Epithelial cell of proximal tubule (primary cell): ENCODE measurements at places on chromosomes 16 and 17.

DNA sequence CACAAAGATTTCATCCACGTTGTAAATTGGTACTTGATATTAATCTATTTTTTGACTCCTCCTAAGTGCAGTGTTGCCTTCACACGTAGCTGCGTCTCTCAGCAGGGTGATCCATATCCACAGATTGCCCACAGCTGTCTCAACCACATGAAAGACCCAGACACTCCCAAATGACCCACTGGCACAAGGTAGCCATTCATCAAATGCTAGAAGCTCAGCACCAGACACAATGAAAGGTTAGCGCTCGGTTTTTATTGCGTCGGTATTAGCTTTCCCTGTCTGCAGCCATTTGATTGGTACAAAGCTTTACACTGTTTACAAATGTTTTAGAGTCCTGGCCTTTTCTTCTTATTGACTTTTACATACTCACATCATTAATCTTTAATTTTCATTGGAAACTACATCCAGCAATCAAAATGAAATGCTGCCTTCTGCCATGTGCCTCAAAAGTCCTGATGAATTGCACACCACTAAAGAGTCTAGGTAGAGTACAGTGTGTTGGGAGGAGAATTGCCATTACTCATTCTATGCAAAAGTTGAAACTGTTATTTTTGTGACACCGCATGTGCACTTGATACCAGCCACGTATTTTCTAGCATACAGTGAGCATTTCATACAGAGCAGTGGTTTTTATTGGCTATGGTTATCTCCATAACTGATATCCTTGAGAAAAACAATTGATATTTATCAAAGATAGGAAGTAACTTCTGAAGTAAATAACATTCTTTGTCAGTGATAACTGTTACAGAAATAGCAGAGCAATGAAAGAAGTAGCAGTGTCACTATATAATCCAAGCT is 127.3 kb upstream of the NUDT7 start:
- DNase-seq = no peak

DNA sequence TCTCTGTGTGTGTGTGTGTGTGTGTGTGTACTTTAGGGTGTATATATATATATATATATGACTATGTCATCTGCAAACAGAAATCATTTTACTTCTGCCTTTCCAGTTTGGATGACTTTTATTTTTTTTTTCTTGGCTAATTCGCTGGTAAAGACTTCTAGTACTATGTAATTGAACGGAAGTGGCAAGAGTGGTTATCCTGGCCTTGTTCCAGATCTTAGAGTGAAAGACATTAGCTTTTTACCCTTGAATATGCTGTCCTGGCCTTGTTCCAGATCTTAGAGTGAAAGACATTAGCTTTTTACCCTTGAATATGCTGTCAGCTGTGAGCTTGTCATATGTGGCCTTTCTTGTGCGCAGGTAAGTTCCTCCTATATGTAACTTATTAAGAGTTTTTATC is 72.7 kb upstream of the MYOCD start:
- DNase-seq = no peak

- no peak for DNase-seq
These were observed 825 bp upstream of the RHBDL3 start for GRCh38 chr17:32264823-32265191.

- no peak for DNase-seq
These were observed 7.0 kb downstream of the SGSH start for GRCh38 chr17:80212962-80213642.

- no peak for DNase-seq
These were observed 316.9 kb downstream of the HAPSTR1 start for GRCh38 chr16:9408297-9408878.

DNA sequence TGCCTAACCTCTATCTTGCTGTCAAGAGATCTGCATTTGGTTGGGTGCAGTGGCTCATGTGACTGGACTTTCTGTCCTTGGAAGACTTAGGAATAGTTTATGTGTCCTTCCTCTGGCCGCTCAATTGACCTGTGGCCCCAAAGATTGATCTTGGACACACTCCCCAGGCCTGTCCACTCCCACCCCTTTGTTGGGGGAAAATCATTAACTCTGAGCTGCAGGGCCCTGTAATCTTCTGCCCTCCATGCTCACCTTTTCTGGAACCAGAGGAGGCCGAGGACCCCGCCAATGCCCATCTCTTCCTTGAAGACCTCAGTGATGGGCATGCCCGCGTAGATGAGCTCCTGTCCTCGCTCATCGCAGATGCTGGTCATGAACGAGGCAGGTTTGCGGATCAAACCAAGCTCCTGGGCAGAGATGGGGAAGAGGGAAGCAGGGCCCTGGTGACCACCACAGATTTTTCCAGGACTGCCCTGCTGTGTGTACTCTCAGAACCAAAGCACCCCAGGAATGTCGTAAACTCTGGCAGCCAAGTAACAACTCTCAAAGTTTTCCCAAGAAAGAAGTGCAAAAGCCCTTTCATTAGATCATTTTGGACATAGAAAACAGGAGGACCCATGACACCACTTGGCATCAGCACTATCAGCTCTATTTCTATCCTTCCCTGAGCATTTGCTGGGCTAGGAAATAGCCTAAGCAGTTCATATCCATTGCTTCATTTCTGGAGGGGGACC is 8.5 kb upstream of the KLHL11 start:
- no peak for DNase-seq

GRCh38 chr16:53087101-53087500 is 32.3 kb downstream of the CHD9 start:
- no peak for DNase-seq

DNA sequence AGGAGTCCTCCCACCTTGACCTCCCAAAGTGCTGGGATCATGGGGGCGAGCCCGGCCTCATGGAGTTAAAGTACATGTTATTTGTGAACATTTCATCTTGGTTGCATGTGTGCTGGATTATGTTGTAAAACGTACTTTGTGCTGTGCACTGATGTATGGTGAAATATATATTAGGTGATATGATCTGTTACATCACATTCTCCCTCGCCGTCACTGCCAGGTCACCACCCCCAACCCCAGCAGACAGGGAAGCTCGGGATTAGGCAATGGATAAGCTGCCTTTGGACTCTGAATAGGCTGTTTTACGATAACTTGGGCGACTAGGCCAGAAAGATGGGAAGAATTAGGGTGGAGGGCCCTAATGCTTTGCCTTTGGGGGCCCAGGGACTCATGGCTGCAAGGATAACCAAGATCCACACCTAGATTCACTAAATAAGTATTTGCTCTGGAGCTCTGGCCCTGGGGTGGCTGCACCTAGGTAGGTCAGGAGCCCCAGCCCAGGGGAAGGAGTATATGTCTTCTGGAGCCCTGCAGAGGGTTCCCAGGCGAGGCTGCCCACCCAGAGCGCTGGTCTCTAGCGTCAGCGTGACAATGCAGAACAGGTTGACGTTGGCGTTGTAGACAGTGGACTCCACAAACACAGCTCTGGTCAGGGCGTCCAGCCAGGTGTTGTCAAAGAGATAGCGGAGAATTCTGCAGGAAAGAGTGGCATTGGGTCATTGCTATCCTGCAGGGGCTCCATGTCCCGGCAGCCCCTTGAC is 27.1 kb upstream of the GCSH start:
- DNase-seq = no peak

GRCh38 chr16:5412731-5413130 is 315.1 kb upstream of the EEF2KMT start:
- DNase-seq = no peak

DNA sequence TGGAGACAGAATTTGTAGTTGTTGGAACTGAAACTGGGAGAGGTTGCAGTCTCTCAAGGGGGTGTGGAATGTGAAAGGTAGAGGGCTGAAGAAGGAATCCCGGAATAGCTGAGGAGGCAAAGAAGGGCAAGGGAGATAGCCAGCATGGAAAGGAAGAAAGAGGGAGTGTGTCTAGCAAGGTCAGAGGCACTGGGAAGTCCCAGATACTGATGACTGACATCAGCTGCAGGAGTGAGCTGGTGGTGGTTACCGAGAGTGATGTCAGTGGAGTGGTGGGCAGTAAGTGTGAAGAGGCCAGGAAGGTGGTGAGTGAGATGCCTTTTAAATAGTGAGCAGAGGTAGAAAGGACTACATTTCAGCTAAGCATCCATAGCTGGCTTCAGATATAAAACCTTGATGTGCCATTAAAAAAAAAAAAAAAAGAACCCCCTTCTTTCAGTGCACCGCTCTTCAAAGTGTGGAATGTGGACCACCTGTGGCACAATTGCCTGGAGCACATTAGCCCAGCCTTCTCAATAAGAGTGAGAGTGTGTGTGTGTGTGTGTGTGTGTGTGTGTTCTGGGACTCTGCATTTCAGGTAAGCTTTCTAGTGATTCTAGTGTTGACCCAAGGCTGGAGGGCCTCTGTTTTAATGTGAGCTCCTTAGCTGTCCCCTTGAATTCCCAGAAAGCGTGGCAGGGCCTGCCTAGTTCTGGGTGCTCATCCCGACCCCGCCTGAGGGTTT is 8.5 kb downstream of the PRMT7 start:
- DNase-seq = no peak
